ENCODE measurements at places on chromosomes 7 and 10. TPM values are rescaled to one million over a fixed set of nuclear protein-coding genes. Genes with fewer than 3 reads are reported as not detected.

DNA sequence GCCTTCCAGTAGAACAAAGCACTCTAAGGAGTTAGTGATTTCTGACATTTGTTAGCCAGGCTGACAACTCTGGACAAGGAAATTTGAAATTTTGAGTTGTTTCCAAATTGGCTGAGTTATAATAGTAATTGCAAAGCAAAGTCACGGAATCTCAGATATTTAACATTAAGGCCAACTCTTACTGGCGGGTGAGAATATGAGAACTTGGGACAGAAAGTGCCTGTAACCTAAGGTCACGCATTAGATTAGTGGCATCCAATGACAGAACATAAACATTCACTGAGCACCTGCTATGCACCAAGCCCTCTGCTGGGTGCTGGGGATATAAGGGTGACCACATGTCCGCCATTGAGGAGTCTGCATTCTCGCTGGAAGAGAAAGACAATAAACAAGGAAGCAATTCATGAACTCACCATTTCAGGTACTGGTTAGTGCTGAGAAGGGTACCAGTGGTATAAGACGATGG is 45.5 kb upstream of the CHST15 start:
- DNase-seq: no peak

DNA sequence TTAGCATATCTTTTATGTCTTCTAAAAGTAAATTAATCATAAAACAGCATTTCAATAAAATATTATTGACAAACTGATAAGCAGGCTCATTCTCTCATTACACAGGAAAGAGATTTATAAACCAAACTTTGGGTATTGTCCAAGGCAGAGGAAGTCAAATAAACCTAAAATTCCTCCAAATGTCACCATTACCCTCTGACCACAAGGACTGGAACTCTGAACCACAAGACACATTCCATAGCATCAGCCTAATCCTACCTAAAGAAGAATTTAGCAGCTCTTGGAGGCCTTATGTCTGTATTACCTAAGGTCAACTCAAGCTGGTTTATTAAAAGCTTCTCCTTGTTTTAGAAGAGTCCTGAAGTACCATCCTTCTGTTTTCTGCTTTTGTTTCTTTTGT is 82.4 kb upstream of the SLC13A1 start:
- DNase-seq: peak; percentile 73

The SMO gene
- 15.5 TPM for total RNA-seq

The CYP3A7 gene
- not detected for total RNA-seq

The SUPV3L1 gene
- 25.0 TPM for total RNA-seq

DNA sequence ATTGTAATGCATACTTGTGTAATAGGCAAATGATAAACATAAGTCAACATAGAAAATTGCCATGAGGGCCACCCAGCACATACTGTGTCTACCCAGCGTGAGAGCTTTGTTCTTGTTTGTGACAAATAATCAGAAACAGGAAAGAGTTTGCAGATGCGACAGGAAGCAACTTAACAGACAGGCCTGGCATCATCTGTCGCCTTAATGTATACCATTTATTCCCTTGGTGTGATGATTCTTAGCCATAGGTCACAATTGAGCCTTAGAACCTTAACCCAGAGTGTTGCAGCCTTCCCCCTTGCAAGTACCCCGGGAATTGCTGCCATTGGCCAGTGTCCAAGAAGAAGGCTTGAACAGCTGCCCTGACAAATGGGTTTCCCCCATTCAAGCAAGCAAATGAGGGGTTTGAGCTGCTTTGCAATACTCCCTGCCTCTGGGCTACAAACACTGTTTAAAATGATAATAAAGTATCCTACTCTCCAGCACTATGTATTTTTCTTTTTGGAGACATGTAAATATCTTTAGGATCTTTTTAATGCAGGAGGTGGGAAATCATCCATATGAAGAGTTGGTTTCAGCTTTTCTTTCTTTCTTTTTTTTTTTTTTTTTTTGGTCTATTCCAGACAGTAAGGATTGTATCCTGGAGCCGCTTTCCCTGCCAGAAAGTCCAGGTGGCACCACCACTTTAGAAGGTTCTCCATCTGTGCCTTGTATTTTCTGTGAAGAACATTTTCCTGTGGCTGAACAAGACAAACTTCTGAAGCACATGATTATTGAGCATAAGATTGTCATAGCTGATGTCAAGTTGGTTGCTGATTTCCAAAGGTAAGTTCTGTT is 80.0 kb downstream of the ZNF277 start:
- DNase-seq: no peak

The CFAP43 gene
- total RNA-seq: 0.27 TPM

The NME8 gene
- total RNA-seq: not detected

- DNase-seq: no peak
These were observed 525 bp downstream of the UBE2D4 start for GRCh38 chr7:43926798-43927123.

DNA sequence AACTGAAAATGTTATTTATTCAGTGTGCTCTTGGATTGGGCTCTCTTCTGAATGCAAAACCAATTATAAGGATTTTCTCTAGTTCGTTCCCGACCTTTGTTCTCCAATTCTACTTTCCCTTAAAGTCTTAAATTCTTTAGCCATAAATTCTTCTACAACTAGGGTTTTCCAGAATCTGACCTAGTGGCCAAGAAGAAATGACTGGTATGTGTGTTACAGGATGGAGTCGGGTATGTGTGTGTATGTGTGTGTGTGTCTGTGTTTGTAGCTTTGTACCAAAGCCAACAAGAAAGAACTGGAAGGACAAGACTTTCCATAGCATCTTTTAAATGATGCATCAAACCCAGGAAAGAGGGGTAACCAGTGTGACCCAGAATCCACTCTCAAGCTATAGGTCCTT is 25.8 kb upstream of the LEP start:
- DNase-seq: peak; percentile 31

DNA sequence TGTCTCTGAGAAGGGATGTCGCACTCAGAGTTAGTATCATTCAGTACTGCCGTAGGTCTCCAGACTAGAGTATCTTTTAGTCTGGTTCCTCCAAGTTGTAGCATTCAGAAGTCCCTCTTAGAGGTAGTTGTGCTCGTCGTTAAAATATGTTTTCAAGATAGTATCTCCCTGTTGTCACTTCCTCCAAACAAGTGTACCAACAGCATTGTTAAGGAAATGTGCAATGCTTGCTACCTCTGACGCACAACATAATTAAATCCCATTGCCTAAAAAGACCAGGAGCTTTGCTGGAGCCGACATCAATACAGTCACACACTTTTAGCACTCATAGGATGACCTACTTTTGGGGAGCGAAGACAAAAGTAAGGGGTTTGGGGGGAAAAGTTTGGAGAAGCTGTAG is 80.0 kb upstream of the STK17A start:
- DNase-seq: no peak

The NUTM2B gene
- total RNA-seq: 0.84 TPM
